CD8-positive, alpha-beta memory T cell (primary cell): ENCODE measurements at places on chromosomes 4 and X.

DNA sequence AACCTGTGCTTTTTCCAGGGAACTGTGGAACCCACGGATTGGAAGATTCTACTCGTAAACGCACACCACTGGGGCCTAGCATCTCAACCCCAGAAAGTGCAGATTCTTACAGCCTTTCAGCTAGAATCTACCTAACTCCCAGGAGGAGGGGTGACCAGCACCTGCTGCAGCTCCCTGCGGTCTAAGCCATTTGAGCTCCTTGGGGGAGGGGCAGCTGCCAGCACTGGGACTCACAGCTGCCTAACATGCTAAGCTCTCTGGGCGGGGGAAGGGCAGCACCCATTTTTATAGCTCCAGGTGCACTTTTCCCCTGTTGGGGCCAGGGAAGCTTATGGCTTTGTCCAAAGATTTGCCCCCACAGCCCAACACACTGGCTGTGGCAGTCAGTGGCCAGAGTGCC, 595.7 kb upstream of the EPHA5 start:
- DNase-seq, result no peak

- DNase-seq, result no peak
Measured at GRCh38 chrX:7294483-7294882, 146.5 kb upstream of the PUDP start.

GRCh38 chr4:143202824-143203223, 18.1 kb downstream of the USP38 start:
- DNase-seq, result no peak

DNA sequence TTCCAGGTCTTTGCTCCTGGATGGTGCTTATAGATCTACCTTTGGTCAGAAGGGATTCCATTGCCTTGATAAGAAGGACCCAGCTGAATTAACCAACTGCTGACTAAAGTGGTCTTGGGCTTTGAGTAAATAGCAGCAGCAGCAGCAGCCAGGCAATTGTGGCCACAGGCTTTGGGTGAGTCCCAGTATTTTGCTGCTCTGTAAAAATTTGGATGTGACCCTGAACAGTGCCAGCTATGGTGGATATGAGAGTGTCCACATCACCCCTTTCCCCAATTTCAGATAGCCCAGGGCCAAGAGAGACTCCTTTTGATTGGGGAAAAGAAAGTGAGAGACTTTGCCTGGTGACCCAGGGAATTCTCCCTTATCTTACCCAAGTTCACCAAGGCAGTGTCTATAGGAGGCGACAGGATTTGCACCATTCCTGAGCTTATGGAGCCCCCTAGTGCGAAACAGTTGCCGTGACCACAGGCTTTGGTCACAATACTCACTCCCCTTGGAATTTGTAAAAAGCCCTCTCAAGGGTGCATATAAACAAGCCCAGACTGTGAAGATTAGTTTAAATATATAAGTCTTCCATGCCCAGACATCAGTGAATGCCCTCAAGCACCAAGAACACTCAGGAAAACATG, 518.0 kb downstream of the TMA16 start:
- DNase-seq, result no peak

DNA sequence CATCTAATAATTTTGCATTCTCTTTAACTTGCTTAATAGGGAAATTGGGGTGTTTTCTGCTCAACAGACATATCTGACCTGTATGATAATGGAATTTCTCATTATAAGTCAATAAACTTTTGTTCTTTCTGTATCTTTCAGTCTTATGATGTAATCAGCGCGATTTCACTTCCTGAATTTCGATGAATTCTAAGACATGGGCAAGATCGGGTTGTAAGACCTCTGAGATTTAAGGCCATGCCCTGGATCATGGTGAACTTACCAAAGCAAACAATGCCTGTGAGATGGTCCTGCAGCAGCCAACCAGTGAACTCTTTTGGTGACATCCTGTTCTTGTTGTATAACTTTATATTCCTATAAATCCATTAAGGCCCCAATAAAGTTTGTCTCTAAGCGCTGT, 88.1 kb downstream of the NBDY start:
- DNase-seq, result no peak

DNA sequence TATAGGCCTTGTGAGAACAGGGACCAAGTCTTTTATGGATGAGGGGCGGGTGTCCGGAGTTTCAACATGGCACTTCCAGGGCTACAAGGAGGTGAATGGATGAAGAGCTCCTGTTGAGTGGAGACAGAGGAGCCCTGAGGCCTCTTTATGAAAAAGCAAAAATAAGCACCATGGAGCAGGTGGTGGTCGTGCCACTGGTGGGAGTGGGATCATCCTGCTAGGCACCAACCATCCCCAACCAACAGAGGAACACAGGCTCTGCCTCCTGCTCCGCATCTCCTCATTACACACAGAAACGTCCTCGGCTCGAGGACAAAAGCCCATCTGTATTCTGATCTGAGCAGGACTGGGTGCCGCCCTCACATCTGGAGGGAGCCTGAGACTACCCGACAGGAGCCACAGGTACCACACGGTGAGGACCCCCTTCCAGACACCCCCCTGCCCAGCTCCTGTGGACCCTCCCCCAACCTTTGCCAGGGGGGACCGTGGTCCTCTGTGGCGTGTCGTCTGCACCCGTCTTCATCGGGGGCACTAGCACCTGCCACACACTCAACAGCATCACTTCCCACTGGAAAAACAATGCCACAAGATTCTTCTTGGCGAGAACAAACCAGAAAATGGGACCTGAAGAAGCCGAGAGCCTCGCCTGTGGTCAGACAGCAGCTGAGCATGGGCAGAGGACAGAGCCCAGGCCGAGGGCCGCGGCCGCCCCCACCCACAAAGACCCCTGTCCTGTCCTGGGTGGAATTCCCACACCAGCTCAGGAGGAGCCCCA, 3.9 kb upstream of the PDE6B start:
- DNase-seq, result no peak

GRCh38 chrX:129748305-129748704, 9.5 kb downstream of the XPNPEP2 start:
- DNase-seq, result no peak

GRCh38 chr4:32932156-32932555, 2212.0 kb downstream of the PCDH7 start:
- no peak for DNase-seq

DNA sequence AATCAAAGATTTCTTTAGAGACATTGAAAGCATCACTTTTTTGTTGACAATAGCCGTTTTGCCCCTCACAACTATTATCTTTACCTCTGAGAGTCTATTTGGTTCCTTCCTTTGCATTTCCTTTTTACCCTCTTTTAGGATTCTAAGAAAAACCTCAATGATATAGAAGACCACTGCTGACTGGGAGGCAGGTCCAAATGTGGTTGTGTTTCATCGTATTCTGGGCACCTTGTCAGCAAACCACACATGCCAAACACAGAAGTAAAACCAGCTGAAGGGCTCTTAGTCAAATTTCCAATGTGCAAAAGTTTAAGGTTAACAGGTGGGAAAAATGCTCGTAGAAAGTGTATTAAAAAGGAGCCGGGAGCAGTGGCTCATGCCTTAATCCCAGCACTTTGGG, 5.1 kb upstream of the PRMT9 start:
- DNase-seq, result no peak

DNA sequence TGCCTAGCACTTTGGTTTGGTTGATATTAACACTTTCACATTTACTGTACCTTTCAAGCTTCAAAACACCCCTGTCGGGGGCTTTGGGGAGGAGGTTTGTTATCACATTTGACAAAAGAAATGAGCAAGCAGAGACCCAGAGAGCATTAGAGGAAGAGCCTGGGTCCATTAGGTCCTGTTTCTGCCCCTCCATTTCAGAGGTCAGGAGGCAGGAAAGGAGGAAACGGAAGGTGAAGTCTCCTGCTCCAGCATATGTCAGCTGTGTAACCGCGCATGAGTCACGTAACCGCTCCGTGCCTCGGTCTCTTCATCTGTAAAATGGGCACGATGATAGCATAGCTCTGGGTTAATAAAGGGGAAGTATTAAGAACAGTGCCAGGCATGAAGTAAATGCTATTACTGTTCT, 201.9 kb upstream of the BCOR start:
- peak; percentile 13 for DNase-seq

GRCh38 chr4:6121941-6122340, 78.4 kb downstream of the JAKMIP1 start:
- no peak for DNase-seq

DNA sequence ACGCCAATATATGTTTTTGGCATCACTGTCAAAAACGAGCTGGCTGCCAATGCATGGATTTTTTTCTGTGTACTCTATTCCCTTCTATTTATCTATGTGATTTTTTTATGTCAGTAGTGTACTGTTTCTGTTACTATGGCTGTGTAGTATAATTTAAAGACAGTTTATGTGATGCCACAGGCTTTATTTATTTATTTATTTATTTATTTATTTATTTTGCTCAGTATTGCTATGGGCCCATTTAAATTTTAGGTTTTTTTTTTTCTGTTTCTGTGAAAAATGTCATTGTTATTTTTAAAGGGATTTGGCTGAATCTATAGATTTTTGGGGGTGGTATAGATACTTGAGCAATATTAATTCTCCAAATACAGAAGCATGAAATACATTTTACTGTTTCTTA, 338.4 kb upstream of the POU3F4 start:
- no peak for DNase-seq

DNA sequence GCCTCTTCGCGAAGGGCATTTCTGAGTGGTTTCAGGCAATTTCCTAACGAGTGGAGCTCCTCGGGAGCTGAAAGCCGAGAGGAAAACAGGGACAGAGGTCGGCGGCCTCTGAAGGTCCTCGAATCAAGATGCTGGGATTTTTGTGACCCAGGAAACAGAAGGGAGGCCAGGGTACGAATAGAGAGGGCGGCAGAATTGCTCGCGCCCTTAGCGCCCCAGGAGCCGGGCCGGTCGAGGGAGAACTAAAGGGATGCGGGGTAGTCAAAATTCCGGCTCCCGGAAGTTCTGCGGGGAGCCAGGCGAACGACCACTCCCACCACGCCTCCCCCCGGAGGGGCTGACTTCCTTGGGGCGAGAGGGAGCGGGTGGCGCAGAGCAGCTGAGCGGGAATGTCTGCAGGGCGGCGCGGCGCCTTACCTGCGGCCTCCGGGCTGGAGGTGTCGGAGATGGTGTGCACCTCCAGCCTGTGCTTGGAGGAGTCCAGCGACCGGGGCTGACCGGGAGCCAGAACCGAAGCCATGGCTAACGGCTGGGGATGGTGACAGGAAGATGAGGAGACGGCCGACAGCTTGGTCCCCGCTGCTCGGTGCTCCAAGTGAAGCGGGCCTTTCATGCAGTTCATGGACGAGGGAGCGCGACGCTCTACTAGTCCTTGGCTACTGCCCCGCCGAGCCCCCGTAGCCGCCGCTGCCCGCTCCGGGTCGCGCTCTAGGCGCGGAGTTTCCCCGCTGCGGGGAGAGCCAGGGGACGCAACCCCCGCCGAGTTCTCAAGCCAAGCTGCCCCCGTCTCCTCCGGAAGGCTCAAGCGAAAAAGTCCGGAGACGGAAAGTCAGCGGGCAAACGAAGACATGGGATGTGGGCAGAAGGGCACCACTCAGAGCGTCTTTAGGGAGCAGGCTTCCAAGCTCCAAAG, 782 bp downstream of the PITX2 start:
- no peak for DNase-seq

GRCh38 chrX:100647739-100648138, 3.7 kb downstream of the SRPX2 start:
- no peak for DNase-seq

DNA sequence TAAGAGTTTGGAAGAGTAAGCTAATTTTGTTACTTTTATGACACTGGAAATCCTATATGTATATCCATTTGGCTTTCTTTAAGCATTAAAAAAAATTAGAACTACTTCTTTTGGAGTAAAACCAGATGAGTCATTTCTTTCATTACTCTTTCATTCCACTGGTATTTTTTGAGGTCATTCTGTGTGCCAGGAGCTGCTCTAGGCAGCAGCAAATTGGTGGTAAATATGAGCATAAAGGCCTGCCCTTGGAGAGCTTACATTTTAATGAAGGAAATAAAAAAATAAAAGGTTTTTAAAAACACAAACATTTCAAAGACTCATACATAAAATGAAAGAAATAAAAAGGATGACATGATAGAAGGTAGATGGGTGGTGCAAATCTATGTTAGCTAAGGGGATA, 37.4 kb downstream of the MID1 start:
- no peak for DNase-seq

DNA sequence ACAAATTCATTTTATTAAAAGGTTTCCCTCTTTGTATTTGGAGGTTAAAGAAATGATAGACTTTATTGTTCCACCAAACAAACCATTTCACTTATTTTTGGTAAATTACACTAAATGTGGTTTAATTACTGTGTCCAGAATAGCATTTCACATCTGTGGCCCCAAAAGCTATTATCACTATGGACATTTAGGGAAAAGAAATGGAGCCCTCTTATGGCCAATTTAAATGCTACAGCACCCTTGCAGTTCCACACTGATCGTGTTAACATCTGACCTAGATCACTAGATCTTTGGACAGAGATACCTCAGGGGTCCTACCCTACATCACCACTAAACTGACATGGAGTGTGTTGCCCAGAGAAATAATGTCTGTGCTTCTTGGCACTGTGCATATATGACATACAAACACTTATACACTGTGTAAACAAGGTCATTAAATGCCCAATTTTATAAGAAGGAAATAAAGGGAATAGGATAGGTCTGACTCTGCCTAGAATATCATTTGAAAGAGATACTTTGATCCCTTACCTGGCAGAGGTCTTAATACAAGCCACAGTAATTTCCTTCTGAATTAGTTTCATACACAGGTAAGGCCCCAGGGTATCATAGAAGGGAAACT, 163.9 kb downstream of the KDR start:
- no peak for DNase-seq

DNA sequence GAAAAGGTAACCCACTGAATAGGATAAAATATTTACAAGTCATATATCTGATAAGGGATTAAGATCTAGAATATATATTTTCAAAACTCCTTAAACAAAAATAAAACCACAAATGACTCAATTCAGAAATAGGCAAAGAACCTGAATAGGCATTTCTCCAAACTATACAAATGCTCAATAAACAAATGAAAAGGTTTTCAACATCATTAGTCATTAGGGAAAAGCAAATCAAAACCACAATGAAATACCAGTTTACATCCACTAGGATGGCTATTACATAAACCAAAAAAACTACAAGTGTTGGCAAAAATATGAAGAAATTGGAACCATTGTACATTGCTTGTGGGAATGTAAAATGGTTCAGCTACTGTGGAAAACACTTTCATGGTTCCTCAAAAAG, 167.0 kb upstream of the GALNT7 start:
- DNase-seq, result no peak

DNA sequence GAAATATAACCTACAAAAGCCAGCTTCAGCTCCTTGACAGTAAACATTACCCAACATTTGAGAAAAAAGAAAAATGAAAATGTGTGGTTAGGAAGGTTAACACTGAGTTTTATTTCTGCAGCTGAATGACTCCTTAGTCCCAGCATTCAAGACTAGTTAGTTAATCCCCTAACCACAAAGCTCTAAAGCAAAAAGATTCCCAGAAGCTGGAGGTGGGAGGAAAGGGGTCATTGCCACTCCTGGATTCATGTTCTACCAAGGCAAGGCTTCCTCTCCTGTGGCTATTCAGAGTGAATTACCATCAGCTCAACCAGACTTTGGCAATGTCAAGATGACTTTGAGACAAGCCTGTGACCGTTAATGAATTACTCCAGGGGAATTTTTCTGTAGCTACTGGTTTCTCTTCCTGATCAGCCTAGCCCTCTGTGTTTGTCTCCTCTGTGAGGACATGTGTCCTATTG, 63.6 kb downstream of the HADH start:
- no peak for DNase-seq
